ENCODE measurements at places on chromosomes 1 and 21.

- DNase-seq: no peak
Observed at GRCh38 chr1:57079454-57080157, 113.8 kb upstream of the C8B start.

DNA sequence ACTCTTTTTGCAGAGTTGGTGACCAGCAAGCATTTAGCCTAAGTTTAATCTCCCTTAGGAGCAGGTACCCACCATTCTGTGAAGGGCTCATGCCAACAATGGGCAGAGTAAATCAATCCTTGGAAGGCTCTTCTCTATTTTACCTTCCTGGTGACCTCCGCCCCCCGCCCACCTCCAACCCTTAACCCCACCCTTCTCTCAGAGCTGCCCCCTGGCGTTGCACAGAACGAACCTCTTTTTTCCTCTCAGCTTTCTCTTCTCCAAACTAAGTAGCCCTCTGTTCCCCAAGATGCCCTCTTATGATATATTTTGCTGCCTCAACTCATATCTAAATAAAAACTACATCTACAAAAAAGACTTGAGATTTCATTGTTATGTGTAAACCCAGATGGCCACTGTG lies 186.8 kb downstream of the SEC16B start:
- no peak for DNase-seq

DNA sequence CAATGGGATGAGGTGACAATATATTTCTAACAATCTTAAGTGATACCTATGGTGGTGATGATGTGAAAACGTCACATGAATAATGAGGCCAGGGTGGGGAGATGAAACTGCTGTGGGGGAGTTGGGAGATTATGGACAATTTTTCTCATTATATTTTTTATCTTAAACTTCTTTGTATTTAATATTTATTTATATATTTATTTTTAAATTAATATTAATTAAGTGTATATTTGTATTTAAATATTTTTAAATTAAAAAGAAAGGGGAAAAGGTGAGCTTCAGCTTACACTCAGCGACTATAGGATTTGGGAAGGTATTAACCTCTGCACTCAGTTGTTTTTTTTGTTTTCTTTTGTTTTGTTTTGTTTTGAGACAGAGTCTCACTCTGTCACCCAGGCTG lies 158.7 kb downstream of the PSMG1 start:
- DNase-seq: no peak

DNA sequence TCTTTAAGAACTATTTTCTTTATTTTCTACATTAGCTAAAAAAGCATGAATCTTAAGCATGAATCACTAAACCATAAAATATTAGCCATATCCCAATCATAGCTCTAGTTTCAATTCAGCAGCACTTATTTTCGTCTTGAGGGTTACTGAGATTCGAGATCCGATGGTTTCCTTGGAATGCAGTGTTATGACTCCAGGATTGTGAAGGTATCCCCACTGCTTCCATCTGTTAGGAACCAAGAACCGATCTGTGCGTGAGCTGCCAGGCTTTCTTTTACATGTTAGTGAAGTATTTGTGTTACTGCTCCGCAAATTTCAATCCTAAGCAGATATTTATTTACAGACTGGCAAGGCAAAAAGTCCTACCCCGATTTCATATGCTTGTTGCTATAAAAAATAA lies 18.8 kb downstream of the TNFRSF9 start:
- DNase-seq: no peak

- DNase-seq: no peak
Observed at GRCh38 chr1:104746994-104747393, 997.3 kb downstream of the AMY1C start.

DNA sequence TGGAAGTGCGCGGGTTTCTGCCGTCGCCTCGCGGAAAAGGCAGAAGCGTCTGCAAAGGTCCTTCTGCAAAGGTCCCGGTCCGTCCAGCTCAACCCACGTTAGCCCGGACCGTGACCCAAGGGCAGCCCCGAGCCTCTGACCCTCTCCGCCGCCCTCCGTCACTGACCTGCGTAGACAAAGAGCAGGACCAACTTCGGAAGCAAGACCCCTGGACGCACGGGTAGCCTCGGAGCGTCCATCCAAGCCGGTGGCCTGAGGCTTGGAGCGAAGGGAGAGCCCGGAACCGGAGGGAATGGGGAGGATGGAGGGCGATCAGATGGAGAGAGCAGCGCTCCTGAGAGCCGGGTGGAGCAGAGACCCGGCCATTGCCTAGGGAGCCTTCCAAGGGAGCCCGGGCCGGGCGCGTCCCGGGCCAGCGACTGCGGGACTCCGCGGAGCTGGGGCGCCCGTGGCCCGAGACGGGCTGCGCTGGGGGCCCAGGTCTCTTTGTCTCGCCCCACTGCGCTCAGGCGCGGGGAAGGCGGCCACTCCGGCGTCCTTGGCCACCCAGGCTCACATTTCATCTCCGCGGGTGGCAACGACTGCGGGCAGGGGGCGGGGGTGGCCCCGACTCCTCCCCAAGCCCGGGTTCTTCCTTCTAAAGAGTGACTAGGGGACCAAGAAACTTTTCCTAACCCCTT lies at the start of gene CYYR1:
Gene CYYR1, minus strand, starts transcription at position 585 of the 680 bp plus-strand sequence. Its CDS starts 346 bp downstream, at position 239.
- no peak for DNase-seq

DNA sequence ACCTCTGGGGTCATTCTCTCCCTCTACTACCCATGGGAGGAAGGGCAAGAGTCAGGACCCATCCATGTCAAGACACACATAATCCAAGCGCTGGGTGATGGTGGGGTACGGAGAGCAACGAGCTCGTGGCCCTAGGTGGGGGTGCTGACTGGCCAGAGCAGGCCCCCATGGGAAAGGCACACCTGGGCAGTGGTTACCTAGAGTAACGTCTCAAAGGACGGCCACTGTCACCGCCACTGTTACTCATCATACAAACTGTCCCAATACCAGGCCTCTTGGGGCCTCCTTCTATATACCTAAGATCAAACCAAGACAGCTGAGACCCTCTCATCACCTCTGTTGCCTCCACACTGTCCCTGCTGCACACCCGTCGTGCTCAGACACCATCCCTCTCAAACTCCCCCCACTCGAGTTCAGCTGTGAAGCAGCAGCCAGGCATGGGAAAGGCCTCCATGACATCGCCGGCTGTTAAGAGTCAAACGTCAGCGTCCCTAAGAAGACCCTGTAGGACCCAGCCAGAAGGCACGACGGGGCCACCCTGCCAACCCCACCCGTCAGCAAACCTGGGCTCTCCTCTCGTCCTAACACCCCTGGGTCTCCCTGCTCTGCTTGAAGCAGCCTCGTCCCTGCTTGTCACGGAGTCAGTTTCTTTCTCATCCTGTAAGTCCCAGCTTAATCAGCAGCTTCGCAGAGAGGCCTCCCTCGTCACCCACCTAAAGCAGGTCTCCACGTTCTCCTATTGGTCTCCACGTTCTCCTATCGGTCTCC lies 15.3 kb downstream of the NPHP4 start:
- DNase-seq: no peak

GRCh38 chr21:36783612-36784374 lies 84.9 kb downstream of the SIM2 start:
- DNase-seq: no peak

- no peak for DNase-seq
Observed at GRCh38 chr1:226457307-226457712, 49.4 kb upstream of the PARP1 start.

GRCh38 chr1:36863500-36863899 lies 170.8 kb downstream of the GRIK3 start:
- no peak for DNase-seq

GRCh38 chr1:162633081-162633762 lies 958 bp downstream of the DDR2 start:
- no peak for DNase-seq
